ENCODE measurements at places on chromosomes 1 and 21.

DNA sequence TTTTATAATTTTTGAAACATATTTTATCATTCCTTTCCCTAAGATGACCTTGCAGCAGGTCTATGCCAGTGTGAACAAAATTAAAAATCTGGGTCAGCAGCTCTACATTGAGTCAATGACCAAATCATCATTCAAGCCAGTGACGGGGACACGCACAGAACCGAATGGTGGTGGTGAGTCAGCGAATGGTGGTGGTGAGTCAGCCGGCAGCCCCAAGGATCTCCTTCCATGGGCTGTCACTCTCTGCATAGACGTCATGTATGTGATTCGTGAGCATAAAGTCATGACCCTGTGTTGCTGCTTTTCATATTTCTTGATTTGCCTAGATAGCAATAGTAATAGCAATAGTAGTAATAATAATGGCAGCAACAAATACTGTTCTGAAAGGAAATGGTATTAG, 26.3 kb downstream of the PER3 start:
- no peak for DNase-seq

- DNase-seq = no peak
Observed at GRCh38 chr1:227447531-227447990, 115.8 kb upstream of the ZNF678 start.

DNA sequence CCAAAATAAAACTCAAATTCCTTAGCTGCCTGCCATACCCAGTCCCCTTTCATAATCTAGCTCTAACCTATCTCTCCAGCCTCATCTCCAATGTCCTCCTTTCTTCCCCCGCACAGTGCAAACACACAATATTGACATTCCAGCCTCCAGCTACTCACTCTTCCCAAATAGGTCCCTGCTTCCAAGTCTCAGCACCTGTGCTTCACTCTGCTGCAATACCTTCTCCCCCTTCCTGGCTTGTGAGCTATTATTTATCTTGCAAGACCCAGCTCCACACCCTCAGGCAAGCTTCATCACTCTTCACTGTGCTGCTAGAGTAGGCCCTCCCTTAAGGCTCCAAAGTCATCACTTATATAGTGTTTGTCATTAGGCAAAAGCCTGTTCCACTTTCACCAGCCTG, 9.7 kb downstream of the PLPP3 start:
- DNase-seq = no peak

- no peak for DNase-seq
Observed at GRCh38 chr1:6547301-6547700, 7.0 kb downstream of the NOL9 start.

DNA sequence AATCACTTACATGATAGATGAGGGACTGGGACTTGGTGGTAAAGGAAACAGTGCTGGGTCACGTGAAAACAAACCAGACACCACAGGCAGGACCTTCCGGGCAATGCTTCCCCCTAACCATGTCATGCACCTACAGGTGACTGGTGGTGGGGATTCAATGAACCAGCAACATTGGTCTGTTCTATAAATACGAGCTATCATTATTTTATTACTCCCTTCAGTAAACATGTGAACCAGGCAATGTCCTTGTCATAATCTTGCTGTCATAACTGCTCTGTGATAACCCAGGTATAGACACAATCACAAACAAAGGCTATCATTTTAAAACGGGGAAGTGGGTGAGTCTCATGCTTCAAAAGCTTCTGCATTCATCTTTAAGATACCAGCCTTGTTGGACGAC, 153.4 kb downstream of the CLIC6 start:
- no peak for DNase-seq

- no peak for DNase-seq
Observed at GRCh38 chr1:228782662-228783417, 47.6 kb downstream of the RHOU start.

DNA sequence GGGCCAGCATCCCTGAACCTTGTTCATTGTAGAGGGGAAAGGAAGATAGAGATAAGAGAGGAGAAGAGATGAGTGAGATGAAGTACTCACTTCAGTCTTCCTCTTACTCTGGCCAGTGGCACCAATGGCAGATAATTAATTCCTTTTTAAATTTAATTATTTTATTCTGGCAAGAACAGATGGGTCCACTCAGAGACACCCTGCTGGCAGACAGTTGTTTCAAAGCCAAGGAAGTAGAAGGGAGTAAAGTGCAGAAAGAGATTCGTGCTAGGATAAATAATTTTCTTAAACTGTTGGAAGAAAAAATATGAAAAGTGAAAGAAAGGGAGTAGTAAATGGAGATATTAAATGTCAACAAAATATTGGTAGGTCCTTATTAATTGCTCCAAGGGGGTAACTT, 7.7 kb upstream of the GJA5 start:
- DNase-seq = no peak

- DNase-seq = no peak
Observed at GRCh38 chr1:207644166-207644851, 624 bp upstream of the CR1L start.

DNA sequence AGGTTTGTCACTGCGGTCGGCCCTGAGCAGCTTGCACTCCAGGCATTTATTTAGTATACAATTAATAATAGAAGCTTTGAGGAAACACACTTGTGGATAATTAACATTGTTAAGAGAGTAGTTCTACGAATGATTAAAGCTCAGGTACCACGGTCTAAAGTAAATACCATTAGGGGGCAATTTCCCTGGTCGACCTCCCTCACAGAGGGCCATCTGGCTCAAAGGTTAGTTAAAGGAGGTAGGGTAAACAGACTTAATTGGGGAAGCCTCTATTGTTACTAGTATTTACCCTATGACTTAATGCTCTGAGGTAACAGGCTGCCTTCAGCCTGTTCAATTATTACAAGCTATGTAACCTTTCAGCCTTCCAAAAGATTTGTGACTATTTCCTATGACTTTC, 122.3 kb upstream of the SLC44A3 start:
- DNase-seq = no peak

DNA sequence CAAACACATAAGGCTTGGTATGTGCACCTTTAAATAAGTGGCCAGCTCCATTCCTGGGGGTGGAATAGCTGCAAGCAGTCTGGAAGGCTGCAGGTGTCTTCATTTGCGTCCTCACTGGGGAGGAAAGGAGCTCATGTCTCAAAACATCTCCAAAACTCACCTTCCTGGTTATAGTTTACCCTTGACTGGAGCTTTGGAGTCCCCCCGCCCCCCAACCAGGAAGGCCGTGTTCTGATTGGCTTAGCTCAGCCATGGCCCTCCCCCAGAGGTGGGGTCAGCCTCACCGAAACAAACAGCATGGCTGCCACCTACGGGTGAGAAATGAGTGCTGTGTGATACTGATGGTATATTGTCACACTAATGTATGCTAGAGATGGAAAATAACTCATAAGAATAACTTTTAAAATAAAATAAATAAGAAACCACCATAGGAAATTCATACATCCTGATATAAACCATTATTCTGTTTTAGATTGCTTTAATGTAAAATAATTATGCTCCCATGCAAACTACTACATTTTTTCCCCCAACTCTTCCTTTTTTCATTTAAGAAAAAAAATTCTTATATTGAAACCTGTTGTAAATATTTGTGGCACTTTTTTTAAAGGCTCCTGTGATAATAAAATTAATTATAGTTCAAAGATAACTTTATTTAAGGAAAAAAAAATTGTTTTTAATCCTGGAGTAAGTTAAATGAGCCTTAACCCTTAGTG, 90.8 kb downstream of the ZP4 start:
- DNase-seq = no peak

GRCh38 chr1:21335750-21336224, 45.5 kb upstream of the ECE1 start:
- DNase-seq = no peak

GRCh38 chr21:31509194-31510017, 150.1 kb upstream of the SOD1 start:
- peak; percentile 28 for DNase-seq

DNA sequence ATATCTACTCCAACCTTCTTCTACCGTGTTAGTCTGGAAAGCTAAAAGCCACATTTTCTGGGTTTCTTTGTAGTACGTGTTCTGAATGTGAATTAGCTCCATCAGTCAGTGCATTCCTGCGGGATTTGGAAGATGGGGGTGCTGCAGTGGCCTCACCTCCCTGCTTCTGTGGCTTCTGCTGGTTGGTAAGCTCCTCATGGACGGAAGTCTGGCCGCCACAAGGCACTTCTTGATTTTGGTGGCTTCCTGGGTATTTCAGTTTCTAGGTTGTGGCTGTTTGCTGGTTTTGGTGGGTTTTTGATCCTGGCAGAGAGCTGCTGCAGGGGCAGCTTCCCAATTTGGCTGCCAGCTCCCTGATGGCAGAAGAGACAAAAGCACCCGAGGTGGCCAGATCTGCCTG, 20.9 kb upstream of the TACSTD2 start:
- DNase-seq = no peak

DNA sequence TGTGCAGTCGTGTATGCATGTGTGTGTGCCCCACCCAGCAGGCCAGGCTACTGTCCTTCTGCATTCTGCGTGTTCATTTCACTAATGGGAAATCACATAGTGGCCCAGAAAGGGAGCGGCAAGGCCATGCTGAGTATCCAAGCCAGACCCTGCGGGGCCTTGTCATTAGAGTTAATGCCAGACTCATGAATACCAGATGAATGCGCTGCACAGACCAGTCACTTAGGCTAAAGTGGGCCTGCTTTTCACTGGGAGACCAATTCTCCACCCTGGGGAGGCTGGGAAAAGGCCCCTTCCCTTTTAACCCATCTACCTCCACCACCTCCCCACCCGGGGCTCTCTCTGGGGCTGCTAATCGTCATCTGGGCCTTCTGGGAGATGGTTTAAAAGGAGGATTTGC, 17.0 kb upstream of the GRIK3 start:
- DNase-seq = no peak

DNA sequence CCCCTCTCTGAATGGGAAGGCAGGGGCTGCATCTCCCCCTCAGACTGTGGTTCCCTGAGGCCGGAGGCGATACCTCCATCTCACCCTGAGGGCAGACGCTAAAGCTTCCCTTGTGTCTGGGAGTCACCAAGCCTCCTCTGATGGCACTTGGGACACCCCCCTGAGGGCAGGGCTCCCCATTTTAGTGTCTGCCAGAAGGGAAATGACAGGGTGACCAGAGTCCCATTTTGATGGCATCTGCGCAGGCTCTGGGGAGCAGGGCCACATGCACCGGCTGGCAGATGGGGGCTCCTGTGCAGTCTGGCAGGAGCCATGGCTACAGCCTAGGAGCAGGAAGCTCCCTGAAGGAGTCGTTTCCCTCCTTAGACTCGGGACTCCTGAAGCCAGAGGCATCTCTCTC, 1.7 kb downstream of the S100A2 start:
- DNase-seq = no peak

- no peak for DNase-seq
Observed at GRCh38 chr1:86541859-86542258, 5.0 kb upstream of the CLCA4 start.

DNA sequence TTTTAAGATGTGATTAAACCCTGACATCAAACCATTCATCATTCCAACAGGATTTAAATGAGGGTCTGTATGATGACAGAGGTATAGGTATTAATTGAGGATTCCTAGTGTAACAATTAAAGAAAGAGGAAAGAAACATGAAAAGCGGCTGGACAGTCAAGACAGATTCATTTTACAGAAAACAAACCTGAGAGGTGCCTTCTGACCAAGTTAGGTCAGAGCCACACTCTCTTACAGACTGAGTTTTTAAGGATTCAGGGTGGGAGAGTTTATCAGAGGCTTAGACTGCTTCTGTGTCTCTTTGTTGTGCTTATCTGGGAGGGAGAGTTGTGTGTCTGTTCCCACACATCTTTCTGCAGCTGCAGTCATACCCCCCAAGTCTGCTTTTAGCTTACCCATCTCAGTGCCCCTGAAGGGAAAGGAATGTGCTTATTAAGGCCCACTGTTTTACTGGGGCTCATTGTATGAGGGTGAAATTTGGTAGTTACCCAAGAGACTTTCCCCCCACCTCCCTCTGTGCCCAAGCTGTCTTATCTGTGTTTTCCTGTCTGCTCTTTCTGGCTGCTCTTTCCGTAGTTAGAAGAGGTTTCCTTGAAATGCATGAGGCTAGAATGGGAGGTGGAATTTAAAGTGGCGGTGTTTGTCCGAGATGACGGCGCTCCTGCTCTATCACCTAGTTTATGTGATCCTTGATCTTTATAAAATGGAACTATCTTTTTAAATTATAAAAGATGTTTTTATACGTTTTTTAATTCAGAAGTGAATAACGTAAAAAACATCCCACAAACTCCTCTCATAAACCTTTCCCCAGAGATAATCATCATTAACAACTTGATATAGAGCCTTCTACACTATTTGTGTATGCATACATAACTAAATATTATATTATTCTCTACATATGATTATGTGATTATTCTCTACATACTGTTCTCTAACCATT, 96.0 kb upstream of the TNFSF4 start:
- no peak for DNase-seq

- no peak for DNase-seq
Observed at GRCh38 chr1:186829686-186830587, 1.2 kb downstream of the PLA2G4A start.

- DNase-seq = no peak
Observed at GRCh38 chr1:228366062-228366865, 40.4 kb downstream of the TRIM11 start.

DNA sequence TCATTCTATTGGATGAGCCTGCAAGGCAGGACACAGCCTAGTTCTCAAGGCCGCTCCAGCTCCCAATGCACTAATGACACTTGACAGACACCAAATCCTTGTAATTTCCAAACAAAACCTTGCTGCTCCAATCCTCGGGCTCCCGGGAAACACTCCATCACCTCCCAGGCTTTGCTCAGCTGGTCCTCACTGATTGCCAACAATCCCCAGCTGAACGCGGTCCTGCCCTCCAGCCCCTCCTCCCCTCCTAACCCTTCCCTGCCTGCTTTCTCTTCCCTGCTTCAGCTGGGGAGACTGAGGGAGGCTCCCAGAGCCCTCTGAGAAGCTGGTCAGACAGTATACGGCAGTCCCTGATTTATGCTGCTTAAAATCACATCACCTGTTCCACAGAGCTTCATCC, 114.4 kb upstream of the TNR start:
- DNase-seq = no peak

- DNase-seq = no peak
Observed at GRCh38 chr21:36135391-36136102, 668 bp downstream of the CBR3 start.

DNA sequence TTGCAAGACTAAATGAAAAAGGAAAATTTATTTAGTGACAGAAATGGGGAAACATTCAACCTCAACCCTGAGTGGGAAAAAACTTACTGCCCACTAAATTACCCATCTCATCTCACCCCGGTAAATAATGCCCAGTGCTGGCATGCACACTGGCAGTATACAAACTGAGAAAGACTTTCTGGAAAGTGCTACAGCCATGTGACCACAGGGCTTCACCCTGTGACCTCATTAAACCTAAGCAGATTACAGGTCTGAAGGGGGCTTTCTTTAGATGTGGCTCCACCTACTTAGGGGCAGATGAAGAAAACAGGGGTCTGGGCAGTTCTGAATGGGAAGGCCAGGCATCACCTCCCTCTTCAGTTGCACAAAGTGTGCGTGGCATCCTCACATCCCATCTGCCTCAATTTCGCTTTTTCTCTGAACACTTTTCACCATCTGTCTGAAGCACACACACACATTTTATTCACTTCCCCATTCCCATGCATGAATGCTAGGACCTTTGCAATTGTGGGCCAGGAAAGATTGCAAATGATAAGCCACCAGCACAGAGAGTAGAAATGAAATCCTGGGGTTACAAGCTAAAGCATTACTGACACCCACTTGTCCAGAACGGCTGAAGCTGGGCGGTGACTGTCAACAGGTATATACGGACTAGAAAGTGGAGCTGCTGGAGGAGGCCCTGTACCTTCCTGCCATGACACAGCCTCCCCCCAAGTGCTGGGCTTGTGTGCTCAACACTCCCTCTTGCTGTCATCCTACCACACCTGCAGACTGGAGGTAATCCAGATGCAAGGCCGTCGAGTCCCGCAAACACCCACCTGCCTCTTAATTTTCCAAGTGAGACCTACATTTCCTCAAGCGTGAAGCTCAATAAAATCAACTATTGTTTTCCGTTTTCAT, 2.7 kb downstream of the NADK start:
- DNase-seq = no peak

Data from stimulated activated CD8-positive, alpha-beta memory T cell treated with anti-CD3 and anti-CD28 coated beads, Interleukin-4, amount 100 ng/mL, for 1 hour (primary cell).